ENCODE measurements at places on chromosomes 11 and 22.

- no peak for DNase-seq
Observed at GRCh38 chr11:118221419-118221818, 3.4 kb downstream of the JAML start.

GRCh38 chr11:79314906-79315689, 125.7 kb downstream of the TENM4 start:
- no peak for DNase-seq

- DNase-seq, result no peak
Observed at GRCh38 chr11:109731451-109731850, 309.5 kb downstream of the C11orf87 start.

DNA sequence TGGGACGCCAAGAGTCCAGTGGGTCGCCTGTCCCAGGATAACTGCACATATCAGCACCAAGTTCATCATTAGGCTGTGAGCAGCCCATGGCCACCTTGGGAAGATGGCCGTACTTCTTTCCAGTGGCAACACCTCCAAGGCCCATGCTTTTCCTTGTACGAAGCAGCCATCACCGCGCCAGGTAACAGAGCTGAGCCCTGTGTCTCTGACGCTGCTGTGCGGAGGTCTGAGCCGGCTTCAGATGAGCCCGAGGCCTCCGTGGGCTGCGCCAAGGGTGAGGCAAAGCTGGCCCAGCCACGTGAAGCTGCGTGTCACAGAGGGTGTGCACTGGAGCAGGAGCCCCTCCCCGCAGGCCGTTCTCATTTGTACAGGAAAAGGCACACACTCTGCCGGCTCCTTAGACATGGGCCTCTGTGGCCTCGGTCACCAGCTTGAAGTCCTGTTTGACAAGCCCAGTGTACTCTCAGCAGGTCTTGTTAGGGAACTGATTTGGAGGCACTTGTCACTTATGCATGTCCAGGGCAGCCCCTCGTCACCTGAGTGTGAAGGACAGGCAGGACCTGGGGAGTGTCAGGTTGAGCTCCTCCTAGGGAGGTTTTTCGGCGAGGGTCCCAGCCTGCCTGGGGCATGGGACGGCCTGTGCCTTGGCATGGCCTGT, 401.5 kb downstream of the TBC1D22A start:
- DNase-seq, result peak; percentile 7

DNA sequence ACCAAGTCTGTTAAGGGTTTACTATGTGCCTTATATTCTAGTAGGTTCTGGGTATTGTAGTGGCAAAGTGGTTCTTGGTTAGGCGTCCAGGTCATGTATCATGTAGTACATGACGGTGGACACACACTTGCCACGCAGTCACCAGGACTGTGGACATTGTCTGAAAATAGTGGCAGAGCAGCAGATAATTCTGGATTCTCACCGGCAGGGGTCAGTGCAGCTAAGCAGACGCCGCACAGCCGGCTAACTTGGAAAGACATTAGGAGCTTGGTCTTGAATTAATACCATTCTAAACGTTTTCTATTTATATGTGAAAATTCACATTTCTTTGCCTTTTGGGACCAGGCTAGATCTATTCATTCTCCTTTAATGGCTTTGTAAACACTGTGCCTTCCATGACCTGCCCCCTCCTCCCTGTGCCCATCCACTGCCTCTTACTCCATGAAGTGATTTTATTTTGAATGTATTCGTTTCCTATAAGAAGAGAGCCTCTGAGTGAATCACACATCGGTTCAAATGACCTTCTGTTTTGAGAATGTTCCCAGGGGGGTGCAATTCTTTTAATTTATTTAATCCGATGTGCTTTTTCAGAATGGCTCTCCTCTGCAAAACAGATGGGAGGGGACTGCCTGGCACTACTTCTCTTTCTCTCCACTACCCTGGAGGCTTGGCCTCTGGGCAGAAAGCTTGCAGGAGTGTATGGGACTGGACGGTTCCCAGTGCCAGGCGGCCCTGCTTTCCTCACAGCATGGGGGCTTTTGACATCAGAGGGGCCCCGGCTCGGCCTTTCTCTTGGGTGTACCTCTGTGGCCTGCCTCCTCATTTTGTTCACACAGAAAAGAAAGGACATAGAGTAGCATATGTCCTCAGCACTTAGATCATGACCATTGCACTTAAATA, 378.0 kb downstream of the NTM start:
- DNase-seq, result no peak

- no peak for DNase-seq
Observed at GRCh38 chr11:63919267-63920125, 2.5 kb upstream of the RCOR2 start.

Data from T-helper 17 cell (primary cell).